ENCODE measurements at places on chromosomes 3 and 15.

- DNase-seq: no peak
These were observed 45.0 kb downstream of the ESYT3 start for GRCh38 chr3:138479438-138479863.

GRCh38 chr3:183044547-183045229 is 54.6 kb downstream of the MCCC1 start:
- DNase-seq: no peak

GRCh38 chr3:169232863-169233262 is 430.6 kb downstream of the MECOM start:
- no peak for DNase-seq

GRCh38 chr3:113269661-113270060 is 58.3 kb downstream of the BOC start:
- DNase-seq: no peak

- no peak for DNase-seq
These were observed 40.3 kb downstream of the MINAR1 start for GRCh38 chr15:79472446-79472845.

DNA sequence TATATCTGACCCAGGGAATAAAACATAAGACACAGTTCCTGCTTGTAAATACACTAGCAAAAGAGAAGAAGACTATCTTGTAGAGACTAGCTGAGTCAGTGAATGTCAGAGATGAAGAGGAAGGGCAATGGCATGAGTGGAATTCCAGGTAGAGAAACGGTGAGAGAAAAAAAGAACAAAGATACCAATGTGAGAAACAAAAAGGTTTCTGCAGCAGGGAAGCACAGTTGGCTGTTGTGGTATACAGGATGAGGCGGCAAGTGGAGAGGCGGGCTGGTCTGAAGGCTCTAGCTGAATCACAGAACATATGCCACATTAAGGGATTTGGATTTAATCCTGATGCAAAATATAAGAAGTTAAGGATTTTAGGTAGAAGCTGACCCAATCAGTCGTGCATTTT is 17.1 kb upstream of the TASOR start:
- no peak for DNase-seq

GRCh38 chr3:57982561-57983243 is 25.5 kb upstream of the FLNB start:
- DNase-seq: no peak

GRCh38 chr3:13714251-13714916 is 165.5 kb downstream of the FBLN2 start:
- DNase-seq: no peak

DNA sequence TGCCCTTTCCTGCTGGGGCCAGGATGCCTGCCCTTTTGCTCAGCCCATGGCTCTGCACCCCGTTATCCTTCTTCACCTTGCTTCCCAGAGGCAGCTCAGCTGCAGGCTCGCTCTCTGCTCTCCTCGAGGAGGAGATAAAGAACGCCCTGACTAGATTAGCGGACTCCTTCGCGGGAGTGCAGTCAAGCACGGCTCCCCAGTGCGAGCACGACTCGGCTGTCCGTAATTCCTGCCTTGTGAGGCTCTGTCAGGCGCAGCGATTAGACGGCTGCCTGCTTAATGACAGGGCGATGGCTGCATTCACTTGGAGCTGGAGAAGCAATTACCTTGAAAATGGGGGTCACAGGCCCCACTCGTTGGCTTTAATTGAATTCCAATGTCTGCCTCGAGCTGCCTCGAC is 25.9 kb downstream of the TLE3 start:
- no peak for DNase-seq

GRCh38 chr3:17951241-17951640 is 208.8 kb upstream of the TBC1D5 start:
- no peak for DNase-seq

DNA sequence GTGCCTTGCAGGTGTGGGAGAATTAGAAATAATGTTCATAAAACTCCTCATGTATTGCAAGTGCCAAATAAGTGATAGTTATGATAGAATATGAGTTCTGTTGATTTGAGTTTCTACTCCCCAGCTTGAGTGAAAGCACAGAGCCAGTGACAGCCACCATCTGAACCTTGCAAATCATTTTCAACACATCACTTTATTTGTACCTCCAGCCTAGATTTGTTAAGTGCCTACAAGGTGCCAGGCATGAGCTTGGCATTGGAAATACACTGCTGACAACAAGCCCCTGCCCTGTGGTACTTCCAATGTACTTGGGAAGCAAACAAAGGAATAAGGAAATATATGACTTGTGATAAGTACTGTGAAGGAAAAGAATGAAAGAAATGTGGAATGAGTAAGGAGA is 17.0 kb downstream of the FEZF2 start:
- no peak for DNase-seq

- DNase-seq: no peak
These were observed 16.2 kb upstream of the ABHD5 start for GRCh38 chr3:43674345-43675085.

DNA sequence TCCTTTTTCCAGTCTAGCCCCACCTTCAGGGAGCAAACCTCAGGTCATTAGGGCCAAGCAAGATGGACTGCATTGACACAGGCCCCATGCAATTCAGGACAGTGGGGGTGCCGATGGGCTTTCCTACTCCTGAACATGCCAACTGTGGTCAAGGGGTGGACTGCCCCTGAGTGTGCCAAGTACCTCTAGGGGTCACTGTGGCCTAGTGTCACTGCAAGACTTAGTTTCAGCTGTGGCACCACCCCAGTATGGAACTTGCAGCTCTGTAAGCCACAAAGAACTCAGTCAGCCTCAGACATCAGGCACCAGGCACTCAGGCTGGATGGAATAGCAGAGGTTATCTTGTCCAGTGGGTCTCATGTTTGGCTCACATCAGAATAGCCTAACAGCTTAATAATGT is 32.3 kb downstream of the EXOG start:
- no peak for DNase-seq

GRCh38 chr3:171646357-171647133 is 163.7 kb downstream of the PLD1 start:
- no peak for DNase-seq

DNA sequence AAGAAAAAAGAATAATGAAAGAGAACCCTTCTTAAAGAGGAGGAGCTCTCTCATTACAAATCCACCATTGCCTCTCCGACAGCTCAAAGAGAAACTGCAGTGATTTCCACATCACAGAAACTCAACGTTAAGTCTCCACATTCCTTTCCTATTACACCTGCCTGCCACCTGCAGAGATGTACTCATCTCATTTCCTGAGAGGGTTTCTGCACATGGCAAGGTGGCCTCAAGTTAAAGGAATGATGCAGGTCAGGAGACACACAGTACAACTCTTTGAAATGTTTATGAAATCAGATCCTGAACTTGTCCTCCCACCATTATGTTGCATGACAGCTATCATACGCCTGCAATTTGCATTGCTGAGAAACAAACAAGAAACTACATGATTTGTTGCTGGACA is 458.4 kb upstream of the ADAMTS9 start:
- no peak for DNase-seq

DNA sequence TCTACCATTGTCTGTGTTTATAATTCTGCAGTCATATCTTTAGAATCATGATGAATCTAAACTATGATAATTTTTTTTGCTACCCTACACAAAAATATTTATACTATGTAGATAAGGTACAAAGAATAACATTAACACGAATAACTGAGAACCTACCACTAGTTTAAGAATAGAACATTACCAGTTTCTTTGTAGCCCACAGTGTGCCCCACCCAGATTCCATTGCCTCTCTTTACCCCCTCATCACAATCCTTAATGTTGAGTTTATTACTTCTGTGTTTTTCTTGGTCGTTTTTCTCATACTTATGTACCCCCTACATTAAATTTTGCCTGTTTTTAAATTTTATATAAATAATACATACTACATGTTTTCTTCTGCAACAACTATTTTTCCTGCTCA is 140.5 kb downstream of the BBX start:
- DNase-seq: no peak

GRCh38 chr3:61141697-61142096 is 109.6 kb downstream of the FHIT start:
- no peak for DNase-seq

- no peak for DNase-seq
These were observed 325.5 kb downstream of the CHST2 start for GRCh38 chr3:143445118-143445517.
